A549 (cell line): ENCODE measurements at places on chromosomes 16 and 17.
A peak's percentile ranks its signal among the peaks of the same experiment; 100 is the strongest.

GRCh38 chr16:57255686-57256415, 10.8 kb downstream of the ARL2BP start:
- DNase-seq = no peak

DNA sequence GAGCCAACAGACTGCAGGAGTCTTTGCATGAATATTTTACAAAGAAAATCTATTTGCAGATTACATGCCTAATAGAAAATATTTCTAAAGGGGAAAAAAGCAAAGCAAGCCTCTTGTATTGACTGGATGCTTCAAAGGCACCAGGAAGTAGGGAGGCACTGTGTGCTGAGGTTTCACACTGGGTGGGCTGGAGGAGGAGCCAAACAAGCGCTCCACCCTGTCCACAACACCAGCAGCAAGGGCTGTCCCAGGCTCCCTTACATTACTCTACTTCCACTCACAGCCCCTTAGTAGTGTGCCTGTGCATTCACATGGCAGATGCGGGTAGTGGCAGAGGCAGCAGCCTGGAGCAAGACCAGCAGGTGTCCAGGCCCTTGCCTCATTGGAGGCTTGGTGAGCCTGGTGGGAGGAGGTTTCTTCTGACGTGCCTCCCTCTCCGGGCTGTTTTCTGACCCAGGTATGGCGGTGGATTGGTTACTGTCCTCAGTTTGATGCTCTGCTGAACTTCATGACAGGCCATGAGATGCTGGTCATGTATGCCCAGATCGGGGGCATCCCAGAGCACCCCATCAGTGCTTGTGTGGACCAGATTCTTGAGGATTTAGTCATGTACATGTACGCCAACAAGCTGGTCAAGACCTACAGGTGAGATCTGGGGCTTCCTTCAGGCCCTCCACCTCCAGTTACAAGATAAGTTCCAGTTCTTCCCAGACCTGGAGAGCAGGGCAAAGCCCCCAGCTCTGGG, 7.0 kb upstream of the CCNF start:
- no peak for DNase-seq

DNA sequence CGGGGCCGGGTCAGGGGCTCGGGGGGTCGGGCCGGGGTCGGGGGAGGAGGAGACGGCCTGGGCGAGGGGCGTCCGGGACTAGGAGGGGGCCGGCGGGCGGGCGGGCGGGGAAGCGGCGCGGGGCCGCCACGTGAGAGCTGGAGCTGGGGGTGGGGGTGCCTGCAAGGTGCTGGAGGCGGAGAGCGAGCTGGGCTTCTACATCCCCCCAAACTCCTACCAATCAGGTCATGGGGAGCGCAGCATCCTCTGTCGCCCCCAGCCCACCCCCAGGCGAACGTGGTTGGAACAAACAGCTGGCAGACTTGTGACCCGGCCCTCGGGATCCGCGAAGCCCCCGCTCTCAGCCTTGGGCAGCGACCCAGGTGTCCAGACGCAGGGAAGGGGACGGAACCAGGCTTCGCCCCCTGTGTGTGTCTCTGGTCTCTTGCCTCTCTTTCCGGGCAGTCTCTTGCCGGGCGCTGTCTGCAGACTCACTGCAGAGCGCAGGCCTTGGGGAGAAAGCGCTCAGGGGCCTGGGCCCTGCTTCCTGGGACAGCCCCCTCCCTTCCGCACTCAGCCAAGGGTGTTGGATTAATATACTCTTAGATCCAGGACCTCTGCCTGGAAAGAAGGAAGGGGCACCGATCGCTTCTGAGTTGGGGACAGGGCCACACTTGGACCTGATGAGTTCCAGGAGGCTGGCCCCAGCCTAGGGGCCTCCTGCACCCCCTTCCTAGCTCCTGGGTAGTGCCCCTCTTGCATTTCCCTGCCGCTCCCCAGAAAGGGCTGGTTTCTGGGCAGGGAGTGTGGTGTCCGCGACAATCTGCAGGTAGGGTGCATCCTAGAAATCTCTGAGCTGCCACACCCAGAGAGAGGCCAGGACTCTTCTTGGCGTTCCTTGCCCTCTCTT, 722 bp downstream of the RASL10B start:
- no peak for DNase-seq

- DNase-seq = no peak
These were observed 3.8 kb upstream of the SPEM1 start for GRCh38 chr17:7416323-7416722.

- no peak for DNase-seq
These were observed 1.8 kb downstream of the HMOX2 start for GRCh38 chr16:4477966-4478365.

- no peak for DNase-seq
These were observed 16.1 kb upstream of the SLC38A8 start for GRCh38 chr16:84058664-84059063.

- no peak for DNase-seq
These were observed 775.4 kb downstream of the KCNJ18 start for GRCh38 chr17:22467720-22468119.

DNA sequence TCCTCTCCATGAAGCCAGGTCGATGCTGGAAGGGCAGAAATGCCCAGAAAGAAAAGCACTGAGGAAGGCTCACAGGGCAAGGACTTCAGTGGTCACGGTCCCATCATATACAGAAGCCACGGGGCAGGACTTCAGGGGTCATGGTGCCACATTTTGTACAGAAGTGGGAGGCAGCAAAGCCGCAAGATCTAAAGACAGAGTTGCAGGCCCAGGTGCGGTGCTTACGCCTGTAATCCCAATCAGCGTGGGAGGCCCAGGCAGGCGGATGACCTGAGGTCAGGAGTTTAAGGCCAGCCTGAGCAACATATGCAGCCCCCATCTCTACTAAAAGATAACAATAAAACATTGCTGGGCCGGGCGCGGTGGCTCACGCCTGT, 96.0 kb downstream of the NXN start:
- no peak for DNase-seq

- DNase-seq = no peak
These were observed 107.5 kb upstream of the ZNF750 start for GRCh38 chr17:82947051-82947991.

DNA sequence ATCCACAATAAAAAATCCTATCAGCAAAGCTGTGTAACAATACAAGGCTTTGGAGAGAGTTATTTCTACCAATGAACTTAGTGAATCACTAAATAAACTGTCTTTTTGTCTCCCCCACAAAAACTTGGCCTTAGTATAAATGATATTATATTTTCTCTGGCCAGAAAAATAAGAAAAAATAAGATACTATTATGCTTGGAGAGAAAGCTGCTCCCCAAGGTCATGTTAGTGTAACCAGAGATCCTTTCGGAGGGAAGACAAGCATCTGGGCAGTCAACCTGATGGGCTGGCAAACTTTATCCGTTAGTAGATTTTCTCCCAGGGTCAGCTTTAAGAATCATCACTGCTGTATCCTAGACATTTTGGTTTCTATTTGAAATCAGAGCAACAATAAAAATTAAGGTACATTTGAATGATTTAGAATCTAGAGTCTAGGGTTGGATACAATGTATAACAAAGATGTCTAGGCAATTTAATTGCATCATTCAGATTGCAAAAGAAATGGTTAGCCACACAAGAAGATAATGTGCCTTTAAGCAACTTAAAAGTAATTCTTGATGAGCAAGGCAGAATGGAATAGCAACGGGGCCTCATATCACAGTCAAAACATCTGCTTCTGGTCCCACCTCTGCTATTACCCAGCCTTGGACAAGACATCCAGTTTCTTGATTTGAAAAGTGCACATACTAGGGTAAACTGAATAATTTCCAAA, 280.4 kb downstream of the SLC39A11 start:
- DNase-seq = no peak

- DNase-seq = no peak
These were observed 76.2 kb downstream of the SPECC1 start for GRCh38 chr17:20085283-20085845.

- DNase-seq = no peak
These were observed 10.9 kb upstream of the TMEM170A start for GRCh38 chr16:75475420-75475847.

DNA sequence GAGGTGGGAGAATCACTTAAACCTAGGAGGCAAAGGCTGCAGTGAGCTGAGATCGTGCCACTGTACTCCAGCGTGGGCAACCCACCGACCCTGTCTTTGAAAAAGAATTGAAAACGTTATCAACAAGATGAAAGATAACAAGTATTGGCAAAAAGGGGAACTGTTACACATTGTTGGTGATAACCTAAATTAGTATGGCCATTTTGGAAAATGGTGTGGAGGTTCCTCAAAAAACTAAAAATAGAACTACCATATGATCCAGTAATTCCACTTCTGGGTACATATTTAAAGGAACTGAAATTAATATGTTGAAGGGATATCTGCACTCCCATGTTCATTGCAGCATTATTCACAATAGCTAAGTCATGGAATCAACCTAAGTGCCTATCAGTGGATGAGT, 61.0 kb downstream of the ABHD15 start:
- no peak for DNase-seq

DNA sequence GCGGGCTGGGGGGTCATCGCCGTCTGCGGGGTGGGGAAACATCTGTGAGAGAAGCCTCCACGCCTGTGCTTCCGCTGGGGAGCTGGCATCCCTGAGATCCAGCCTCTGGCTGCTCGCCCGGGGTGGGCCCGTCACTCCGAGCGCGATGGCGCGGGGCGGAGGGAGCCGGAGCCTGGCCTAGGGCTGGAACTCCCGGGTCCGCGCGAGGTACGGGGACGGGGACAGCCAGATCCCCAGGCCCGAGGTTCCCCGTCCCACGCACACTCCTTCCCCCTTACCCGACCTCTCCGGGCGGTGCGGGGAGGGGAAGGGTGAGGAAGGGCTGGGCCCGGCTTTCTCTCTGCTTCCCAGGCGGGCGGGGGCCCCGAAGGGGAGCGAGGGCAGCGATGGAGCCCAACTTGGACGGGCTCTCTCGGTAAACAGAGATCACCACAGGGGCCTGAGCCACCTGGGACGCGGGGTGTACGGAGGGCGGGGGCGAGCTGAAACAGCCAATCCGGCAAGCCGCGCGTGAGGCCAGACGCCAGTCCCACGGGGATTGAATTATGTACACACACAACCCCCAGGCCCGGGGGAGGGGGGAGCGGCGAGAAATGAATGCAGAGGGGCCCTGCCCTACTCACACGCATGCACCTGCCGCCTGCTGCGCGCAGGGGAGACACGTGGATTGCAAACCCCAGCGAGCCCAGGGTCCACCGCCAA, at the start of gene SLC16A11:
SLC16A11 (minus strand) TSS at position 596 of the 702 bp plus-strand sequence; CDS start at position 17, 579 bp downstream.
- no peak for DNase-seq

GRCh38 chr16:86763819-86764218, 185.5 kb downstream of the FOXL1 start:
- no peak for DNase-seq

- DNase-seq = no peak
These were observed 2.8 kb upstream of the ANKFY1 start for GRCh38 chr17:4266550-4266949.

- DNase-seq = peak; percentile 76
These were observed 3.3 kb downstream of the MEAK7 start for GRCh38 chr16:84501077-84501735.

- DNase-seq = peak; percentile 51
These were observed 22.4 kb downstream of the MIS12 start for GRCh38 chr17:5508810-5509209.

DNA sequence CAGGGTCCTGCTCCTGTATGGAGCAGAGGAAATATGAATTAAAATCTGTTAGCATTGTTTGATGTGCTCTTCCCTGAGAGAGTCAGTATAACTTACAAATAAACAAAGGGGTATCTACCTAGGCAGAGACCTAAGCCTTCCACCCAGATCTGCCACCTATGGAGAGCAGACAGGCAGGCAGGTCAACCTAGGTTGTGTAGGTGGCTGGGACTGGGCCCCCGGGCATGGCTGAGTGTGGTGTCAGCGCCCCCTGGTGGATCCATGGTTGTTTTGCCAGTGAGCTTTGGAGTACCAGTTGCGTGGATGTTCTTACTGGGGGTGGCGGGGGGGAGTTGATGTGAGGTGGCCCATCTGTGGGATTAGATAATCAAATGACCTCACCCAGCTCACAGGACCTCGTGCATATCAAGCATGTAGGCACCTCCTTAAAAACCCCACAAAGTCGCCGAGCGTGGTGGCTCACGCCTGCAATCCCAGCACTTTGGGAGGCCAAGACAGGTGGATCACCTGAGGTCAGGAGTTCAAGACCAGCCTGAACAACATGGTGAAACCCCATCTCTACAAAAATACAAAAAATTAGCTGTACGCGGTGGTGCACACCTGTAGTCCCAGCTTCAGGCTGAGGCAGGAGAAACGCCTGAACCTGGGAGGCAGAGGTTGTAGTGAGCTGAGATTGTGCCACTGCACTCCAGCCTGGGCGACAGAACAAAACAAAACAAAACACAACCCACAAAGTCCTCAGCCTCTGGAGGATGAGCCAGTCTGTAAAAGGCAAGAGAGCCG, 17.6 kb downstream of the DUS2 start:
- peak; percentile 76 for DNase-seq

GRCh38 chr16:11229432-11229831, 26.6 kb downstream of the SOCS1 start:
- no peak for DNase-seq

DNA sequence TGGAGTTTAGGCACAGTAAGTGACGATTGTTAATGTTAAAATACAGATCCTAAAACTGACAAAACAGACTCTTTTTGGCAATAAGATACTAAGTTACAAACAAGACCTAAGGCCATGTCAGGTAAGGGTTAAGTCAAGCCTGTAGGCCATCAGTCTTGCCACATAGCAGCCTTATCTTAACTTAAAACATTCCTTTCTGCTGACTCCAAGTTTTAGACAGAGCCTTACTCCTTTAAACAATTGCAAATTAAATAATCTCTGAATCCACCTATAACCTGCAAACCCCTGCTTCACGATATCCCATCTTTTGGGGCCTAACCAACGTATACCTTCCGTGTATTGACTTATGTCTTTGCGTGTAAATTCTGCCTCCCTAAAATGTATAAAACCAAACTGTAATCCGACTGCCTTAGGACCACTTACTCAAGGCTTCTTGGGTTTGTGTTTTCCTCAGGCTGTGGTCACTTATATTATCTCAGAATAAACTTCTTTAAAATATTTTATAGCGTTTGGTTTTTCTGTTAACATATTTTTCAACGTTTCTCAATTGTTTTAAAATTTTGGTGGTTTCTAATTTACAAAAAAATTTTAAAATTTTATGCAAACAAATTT, 64.4 kb downstream of the EFCAB5 start:
- DNase-seq = no peak

DNA sequence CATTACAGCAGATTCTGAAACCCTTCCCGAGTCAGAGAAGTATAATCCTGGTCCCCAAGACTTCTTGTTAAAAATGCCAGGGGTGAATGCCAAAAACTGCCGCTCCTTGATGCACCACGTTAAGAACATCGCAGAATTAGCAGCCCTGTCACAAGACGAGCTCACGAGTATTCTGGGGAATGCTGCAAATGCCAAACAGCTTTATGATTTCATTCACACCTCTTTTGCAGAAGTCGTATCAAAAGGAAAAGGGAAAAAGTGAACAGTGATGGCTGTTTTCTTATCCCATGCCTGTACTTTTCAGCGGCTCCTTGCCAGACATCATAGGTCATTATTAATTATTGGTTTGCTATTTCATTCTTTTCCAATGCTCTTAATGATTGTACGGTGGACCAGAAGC, 28.1 kb downstream of the ERCC4 start:
- no peak for DNase-seq

DNA sequence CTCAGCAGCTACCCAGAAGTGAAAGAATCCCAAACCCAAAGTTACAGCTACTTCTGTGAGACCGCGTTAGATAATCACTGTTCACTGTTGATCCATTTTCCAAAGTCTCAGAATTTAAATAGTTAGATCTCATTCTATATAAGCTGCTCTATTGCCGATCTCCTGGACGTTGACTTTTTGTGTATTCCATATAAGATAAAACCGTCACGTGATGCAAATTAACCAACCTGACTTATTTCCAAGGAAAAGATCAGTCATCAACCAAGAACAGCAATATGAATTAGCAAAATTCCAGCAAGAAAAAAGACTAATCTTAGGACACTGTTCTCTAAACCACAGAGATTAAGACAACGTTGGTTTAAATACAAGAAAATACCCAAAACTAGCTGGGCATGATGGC, 8.3 kb downstream of the ACOX1 start:
- DNase-seq = no peak
